CD4-positive, alpha-beta T cell treated with Interleukin-12 subunit alpha and Interleukin-12 subunit beta, for 1 hour (primary cell): ENCODE measurements at places on chromosomes 13 and 19.
A peak's percentile ranks its signal among the peaks of the same experiment; 100 is the strongest.

- DNase-seq, result no peak
These were observed 8.2 kb downstream of the BCKDHA start for GRCh38 chr19:41405776-41406175.

GRCh38 chr13:44769686-44770085, 193.6 kb upstream of the TSC22D1 start:
- DNase-seq, result no peak

DNA sequence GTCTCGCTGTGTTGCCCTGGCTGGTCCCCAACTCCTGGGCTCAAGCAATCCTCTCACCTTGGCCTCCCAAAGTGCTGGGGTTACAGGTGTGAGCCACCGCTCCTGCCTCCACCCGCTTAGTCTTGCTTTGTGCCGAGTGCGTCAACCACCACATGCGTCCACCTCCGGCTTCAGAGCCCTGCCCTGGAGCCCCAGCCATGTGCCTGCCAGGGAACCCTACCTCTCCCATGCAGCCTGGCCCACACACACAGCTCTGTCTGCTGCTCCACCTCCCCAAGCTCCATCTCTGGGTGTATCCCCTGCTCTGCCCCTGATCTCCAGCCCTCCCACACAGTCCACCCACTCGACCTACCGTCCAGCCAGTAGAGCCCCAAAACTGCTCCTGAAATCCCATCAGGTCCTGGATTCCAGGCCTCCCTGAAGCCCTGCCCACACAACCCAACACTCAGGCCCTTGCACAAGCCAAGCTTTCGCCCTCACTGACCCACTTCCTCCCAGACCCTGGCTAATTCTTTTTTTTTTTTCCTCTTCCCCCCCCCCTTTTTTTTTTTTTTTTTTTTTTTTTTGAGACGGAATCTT, 9.6 kb downstream of the CYP2F1 start:
- no peak for DNase-seq

GRCh38 chr19:57587529-57587928, 3.6 kb downstream of the ZIK1 start:
- no peak for DNase-seq

- peak; percentile 77 for DNase-seq
These were observed 62.1 kb downstream of the KLF2 start for GRCh38 chr19:16386619-16387240.

GRCh38 chr19:35316560-35316959, 12.4 kb upstream of the CD22 start:
- no peak for DNase-seq

- DNase-seq, result no peak
These were observed 4.9 kb upstream of the ACP4 start for GRCh38 chr19:50785329-50785728.

GRCh38 chr13:71867131-71867814, at the start of gene DACH1:
DACH1 (minus strand) TSS chr13:71867204.
- peak; percentile 3 for DNase-seq

GRCh38 chr13:26377038-26377437, 123.1 kb downstream of the CDK8 start:
- no peak for DNase-seq

DNA sequence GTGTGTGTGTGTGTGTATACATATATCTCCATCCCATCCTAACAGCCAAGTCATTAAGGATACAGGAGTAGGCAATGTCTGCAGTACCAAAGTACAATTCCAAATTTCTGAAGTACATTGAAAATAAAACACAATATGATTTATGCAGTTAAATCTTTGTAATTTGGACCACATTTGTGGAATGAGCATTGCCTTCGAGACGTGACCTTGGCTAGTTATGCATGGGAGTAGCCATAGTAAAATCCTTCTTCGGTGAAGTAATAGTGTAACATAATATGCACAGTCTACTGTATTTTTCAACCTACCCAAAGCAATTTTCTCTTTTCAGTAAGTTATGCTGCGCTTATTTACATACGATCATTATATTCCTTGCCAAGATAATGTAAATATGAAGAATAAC, 665.7 kb upstream of the GPC6 start:
- DNase-seq, result no peak

DNA sequence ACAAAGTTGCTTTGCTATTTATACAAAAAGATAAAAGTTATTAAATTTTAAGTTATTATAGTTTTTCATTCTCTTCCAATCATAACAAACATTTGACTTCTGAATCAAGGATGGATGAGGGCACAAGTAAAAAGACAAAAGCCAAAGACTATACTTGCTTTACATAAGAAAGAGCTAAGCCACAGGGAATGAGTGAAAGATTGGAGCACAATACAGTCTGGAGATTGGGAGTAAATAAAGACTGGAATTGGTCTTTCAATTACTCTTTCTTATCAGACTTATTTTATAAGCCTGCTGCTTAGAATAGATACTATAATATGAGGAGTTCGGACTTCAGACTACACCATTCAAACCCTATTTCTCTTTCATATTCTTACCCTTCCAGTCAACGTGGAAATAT, 1874.1 kb upstream of the PRR20A start:
- no peak for DNase-seq

DNA sequence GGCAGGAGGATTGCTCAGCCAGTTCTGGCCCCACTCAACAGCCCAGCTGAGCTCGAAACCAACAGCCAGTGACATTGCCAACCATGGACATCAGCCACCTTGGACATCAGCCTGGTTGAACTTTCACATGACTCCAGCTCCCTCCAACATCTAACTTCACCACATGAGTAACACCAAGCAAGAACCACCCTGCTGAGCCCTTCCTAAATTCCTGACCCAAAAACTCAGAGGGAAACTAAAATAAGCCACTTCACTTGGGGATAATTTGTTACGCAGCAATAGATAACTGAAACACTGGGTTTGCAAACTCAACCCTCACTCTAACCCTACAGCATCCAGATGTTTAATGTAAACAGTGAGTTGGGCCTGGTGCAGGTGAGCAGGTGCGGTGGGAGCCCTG, 10.7 kb upstream of the LRFN3 start:
- DNase-seq, result no peak

- peak; percentile 48 for DNase-seq
These were observed 330.8 kb downstream of the DLEU7 start for GRCh38 chr13:50512474-50513299.

- DNase-seq, result no peak
These were observed 4.1 kb downstream of the MICOS13 start for GRCh38 chr19:5676105-5676771.

- no peak for DNase-seq
These were observed 22.5 kb downstream of the OBI1 start for GRCh38 chr13:78636495-78636894.

DNA sequence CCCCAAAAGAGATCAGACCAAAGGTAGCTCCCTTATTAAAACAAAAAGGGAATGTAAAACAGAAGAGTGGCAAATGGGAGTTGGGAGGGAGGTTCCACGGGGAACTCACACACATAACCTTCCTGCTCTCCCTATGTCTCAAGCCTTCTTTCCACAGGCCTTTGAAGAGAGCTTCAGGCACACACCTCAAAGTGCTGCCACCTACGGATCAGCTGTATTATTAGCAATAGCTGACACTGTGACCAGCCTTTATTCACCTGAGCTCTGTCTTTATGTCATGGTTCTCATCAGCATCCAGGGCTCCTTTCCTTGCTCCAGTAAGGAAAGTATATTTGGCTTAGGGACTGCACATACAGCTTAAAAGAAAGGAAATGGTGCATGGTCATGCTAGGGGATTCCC, 11.3 kb downstream of the ZNF571 start:
- no peak for DNase-seq

GRCh38 chr13:23985839-23986238, 88.5 kb upstream of the C1QTNF9B start:
- DNase-seq, result no peak

DNA sequence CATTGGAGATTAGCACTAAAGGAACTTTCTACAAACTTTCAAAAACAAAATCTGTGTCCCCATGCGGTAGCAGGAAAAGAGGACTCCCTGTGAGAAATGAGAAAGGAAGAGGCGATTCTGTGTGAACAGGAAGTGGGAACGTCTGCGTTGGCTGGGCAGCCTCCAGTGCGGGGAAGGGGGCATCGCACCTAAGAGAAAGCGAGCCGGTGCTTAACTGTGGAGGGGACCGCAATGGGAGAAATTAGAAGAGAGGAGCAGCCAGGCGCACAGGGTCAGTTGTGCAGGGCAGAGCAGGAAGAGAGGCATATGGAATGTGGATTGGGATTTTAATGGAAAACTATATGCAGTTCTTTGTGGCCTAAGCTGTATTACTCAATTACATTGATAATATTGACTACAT, 77.4 kb upstream of the DOCK9 start:
- no peak for DNase-seq

DNA sequence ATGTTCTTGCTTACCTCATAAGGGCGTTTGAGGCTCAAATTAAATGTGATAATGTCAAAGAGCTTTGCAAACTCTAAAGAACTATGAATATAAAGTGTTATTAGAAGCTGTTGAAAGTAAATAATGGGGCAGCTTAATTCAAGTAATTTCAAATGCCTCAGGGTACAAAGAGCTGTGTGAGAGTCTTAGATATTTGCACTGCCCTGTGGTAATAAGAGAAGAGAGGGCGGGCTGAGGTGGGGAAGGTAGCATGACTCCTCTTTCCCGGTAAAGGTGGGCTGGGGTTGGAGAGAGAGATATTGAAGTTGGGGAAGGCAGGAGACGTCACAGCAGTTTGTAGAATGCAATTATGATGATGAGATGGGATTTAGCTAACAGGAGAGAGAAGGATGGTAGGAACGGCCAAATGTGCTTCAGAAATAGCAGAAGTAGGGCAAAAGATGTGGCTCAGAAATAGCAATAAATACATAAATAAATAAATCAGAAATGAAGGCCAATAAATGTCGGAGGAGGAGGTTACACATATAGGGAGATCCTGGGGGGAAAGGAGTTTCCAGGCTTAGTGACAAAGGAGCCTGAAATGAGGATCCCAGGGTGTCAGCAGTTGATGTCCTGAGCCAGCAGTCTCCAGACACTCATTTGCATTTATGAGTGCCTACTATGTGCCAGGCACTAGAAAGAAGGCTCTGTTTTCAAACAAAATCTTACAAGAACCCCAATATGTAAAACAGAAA, 35.7 kb upstream of the RCBTB2 start:
- DNase-seq, result no peak

DNA sequence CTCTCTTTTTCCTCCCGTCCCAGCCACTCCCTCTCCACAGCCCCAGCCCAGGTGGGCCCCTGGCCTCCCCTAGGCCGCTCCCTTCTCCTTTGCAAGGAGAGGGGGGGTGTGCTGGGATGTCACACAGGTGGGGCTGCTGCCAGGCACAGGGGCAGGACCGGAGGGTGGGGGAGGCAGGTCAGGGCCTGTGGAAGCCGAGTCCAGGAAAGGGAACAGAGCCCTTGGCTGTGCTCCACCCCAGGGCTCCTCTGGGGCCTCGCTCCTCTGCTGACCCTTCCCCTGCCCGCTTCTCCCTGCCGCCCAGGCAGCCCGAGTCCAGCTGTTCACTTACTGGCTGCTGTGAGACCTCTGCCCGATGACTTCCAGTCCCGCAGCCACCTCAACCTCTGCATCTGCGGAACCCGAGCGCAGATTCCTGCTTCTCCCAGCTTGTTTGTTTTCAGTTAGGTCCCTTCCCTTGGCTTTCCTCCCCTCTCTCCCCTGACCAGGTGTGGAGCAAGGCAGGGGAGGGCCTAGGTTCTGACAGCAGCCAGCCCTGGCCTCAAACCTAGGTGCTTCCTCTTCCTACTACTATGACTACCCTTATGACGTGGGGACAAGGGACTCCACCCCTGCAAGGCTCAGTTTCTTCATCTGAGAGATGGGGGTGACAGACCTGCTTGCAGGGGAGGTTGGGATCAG, 850 bp upstream of the KLK11 start:
- DNase-seq, result no peak

DNA sequence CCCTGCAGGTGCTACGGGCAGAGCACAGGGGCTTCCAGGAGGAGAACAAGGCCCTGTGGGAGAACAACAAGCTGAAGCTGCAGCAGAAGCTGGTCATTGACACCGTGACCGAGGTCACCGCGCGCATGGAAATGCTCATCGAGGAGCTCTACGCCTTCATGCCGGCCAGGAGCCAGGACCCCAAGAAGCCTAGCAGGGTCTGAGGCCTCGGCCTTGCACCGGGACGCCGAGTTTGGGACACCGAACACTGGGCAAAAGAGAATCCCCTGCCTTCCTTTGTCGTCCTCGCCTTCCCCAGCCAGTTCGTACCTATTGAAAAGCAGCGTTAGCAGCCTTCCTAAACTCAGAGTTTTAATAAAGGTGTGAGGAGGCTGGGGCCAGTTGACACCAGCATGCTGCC, 12.1 kb downstream of the CBY2 start:
- no peak for DNase-seq

DNA sequence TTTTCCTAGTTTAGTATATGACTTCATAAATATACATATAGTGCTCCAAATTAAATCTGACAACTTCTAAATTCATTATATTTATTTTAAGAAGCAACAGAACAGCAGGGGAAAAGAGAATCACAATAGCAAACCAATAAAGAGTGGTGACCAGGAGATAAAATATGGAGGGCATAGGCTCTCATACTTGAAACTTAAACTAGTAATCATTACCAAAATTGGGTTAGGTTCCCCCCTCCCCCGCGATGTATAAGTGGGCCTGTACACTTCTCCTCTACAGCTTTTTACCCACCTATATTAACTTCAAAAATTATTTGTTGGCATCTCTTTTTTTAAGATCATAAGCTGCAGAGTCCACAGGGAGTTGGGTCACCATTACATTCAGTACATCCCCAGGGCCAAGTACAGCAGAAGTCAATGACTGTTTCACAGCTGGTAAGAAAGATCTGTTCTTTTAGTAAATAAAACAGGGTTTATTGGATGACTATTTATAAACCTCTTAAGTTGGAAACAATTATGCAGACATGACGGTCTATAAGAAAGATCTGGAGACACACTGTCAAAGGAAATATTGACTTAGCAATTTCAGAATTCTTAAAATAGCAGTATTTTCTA, 29.4 kb downstream of the KLF12 start:
- no peak for DNase-seq

GRCh38 chr19:15113245-15114152, 6.3 kb downstream of the SYDE1 start:
- no peak for DNase-seq

- no peak for DNase-seq
These were observed 3.1 kb downstream of the NCAN start for GRCh38 chr19:19214892-19215291.

GRCh38 chr13:20706661-20707060, 3.2 kb downstream of the IL17D start:
- DNase-seq, result no peak

GRCh38 chr19:34244611-34245299, 9.6 kb upstream of the GARRE1 start:
- DNase-seq, result no peak

DNA sequence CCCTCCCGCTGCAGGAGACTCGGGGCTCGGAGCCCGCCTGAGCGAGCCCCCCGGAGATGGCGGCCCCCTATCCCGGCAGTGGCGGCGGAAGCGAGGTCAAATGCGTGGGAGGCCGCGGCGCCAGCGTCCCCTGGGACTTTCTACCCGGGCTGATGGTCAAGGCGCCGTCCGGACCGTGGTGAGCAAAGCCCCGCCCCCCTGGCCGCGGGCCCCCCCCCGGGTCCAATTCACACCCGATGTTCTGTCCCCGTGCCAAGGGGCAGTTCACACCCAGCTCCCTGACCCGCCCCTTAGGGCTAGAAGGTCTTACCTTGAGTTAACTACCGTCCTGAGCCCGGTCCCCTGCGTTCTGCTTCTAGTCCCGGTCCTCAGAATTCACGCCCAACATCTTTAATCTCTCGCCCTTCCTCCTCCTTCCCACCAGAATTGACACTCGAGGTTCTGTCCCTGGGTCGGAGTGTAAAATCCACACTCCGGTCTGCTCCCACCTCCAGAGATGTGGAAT, 1.4 kb downstream of the NPAS1 start:
- DNase-seq, result no peak
